ENCODE measurements at places on chromosomes 2 and 18. TPM values are rescaled to one million over a fixed set of nuclear protein-coding genes. Genes with fewer than 3 reads are reported as not detected.

- no peak for DNase-seq
These were observed 73.9 kb upstream of the NRXN1 start for GRCh38 chr2:51105811-51106210.

The LRRC30 gene
- polyA plus RNA-seq = 1.4 TPM

GRCh38 chr2:199764273-199764800 is 86.7 kb downstream of the FTCDNL1 start:
- DNase-seq = no peak

DNA sequence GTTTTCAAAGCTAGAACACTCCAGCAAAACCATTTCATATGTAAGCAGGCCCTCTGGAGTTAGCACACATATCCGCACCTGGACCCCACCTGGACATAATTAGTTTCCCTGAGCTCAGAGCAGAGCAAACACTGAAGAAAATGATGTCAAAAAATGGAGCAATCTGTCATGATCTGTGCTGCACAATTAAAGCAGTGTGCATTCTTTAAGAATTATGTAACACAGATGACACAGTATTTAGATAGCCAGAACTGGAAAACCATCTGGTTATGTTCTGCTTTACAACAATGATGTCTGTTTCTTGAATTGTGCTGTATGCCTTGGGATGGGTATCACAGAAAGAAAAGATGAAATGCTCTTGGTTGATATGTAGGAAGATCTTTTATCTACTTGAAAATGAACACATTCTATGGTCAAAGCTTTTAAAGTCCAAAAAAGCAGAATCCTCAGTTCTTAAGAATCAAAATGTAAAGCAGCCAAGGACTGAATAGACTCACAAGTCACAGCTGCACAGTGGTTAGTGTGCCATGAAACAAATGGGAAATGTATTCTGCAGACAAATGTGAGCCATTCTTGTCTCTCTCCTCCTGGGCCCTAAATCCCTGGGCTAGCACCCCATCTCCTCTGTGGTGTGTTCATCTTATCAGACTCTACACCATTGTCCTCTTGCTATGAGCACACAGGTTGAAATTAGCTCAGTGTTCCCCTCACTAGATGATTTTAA is 36.8 kb downstream of the HRH4 start:
- no peak for DNase-seq

The FABP1 gene
- 17.5 TPM for polyA plus RNA-seq

DNA sequence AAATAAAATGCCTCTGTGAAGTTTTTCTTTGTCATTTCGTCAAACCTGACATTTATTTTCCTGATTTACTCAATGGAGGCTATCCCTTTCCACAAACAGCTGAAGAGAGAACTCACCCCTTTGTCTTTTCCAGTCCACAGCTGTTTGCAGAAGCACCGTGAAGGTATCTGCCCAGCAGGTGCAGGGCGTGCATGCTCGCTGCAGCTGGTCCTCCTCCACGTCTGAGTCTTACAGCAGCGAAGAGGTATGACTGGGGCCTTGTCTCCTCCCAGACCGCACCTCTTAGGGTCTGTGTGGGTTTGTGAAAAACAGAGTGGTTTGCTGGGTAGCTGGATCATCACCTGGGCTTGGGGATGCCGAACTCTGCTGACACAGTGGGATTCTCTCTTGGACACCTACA is 9.7 kb downstream of the SPP2 start:
- no peak for DNase-seq

The IL36A gene
- polyA plus RNA-seq = not detected

DNA sequence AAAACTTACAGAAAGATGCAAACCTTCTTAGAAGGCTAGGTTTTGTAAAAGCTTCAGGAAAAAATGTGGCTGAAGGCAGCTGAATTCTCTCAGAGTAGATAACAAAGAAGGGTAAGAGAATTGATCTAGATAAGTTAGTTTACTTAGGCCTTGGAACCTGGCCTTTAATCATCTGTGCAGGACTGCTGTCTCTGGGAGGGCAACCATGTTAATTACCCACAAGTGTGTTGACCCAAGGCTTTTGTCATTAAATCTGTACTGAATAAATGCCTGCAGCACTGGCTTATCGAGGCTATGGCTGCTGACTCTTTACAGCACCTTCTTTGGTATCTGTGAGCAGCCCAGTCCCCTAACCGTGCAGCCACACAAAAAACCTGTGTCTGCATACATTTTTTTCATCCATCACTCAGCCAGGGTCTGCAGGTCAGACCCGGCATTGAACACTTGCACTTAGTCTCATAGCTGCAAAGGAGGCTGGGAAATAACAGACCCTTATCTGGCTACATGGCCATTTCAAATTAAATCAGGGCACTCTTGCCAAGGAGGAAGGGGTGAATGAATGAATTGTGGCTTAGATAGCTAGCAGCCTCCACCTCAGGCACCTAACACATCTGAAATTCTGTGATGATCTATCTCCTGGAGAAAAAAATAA is 120.2 kb upstream of the MSH2 start:
- no peak for DNase-seq

The CROCC2 gene
- 0.03 TPM for polyA plus RNA-seq

The DSC2 gene
- 10.4 TPM for polyA plus RNA-seq

DNA sequence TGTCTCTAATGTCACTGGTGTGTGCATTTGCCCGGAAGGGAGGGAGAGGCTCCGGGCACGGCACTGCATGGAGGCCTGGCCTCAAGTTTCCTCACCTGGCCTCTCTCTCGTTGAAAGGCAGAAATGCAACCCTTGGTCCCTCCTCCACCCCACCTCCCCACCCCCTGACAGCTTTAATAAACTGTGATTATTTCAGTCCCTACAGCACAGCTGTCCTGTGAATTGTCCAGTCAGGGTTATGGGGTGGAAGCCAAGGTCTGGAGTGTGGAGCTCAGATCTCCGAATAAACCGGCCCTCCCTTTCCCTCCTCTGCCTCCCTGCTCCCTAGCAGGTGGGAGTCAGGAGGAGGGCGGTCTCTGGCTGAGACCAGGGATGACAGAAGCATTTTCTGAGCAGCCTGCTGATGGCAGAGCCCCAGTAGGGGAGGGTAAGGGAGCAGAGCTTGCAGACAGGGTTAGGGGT is 199.2 kb upstream of the SMAD2 start:
- DNase-seq = no peak

DNA sequence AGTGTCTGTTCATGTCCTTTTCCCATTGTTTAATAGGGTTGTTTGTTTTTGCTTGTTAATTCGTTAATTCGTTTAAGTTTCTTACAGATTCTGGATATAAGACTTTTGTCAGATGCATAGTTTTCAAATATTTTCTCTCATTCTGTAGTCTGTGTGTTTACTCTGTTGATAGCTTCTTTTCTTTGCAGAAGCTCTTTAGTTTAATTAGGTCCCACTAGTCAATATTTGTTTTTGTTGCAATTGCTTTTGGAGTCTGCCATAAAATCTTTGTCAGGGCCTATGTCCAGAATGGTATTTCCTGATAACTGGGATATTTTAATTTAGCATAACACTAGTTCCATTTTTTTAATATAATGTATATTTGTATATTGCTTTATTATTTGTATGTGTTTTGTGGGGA is 1380.1 kb downstream of the SUCLG1 start:
- DNase-seq = no peak

DNA sequence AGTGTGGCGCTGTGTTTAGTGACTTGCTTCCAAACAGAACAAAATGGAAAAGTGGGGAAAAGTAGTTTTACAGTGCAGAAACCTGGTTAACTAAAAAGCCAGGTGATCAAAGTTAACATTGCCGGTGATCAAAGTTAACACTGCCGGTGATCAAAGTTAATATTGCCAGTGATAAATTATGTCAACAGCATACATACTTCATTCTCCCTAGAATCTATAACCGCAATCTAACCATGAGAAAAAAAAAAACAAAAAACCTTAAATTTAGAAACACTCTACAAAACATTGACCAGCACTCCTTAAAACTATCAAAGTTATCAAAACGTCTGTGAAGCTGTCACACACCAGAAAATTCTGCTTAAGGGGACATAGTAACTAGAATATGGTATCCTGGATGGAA is 18.6 kb downstream of the MAP4K3 start:
- no peak for DNase-seq

GRCh38 chr2:1272835-1273234 is 140.4 kb upstream of the TPO start:
- DNase-seq = no peak

The CAVIN2 gene
- 43.7 TPM for polyA plus RNA-seq

The TRAK2 gene
- 45.3 TPM for polyA plus RNA-seq

DNA sequence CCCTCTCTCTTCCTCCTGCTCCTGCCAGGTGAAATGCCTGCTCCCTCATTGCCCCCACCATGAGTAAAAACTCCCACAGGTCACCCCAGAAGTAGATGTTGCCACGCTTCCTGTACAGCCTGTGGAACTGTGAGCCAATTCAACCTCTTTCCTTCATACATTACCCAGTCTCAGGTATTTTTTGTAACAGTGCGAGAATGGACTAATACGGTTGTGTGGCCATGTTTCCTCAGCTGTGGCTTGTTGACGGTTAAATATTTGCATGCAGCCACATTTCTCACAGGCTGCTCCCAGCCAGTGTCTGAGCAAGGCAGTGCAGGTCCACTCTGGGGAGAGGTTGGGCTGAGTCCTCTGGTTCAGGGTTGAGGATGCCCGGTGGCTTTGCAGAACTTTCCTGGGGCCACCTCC is 27.8 kb upstream of the COPS8 start:
- DNase-seq = no peak

DNA sequence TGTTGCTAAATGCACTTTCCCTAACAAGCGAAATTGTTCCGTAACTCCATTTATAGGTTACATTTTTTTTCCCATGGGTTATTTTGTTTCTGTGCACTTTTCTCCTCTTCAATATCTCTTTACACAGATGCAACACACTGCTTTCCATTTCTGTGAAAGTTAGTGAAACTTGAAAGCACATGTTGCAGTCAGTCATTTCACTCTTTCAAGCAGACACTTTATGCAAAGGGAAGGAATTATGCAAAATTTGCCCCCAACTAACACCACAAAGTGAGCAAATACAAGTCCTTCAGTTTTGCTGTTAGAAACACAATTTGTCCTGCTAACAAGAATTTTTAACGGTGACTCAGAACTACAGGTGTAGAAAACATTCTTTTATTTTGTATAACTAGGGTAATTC is 124.8 kb downstream of the PTH2R start:
- no peak for DNase-seq

The GRHL1 gene
- 6.0 TPM for polyA plus RNA-seq

DNA sequence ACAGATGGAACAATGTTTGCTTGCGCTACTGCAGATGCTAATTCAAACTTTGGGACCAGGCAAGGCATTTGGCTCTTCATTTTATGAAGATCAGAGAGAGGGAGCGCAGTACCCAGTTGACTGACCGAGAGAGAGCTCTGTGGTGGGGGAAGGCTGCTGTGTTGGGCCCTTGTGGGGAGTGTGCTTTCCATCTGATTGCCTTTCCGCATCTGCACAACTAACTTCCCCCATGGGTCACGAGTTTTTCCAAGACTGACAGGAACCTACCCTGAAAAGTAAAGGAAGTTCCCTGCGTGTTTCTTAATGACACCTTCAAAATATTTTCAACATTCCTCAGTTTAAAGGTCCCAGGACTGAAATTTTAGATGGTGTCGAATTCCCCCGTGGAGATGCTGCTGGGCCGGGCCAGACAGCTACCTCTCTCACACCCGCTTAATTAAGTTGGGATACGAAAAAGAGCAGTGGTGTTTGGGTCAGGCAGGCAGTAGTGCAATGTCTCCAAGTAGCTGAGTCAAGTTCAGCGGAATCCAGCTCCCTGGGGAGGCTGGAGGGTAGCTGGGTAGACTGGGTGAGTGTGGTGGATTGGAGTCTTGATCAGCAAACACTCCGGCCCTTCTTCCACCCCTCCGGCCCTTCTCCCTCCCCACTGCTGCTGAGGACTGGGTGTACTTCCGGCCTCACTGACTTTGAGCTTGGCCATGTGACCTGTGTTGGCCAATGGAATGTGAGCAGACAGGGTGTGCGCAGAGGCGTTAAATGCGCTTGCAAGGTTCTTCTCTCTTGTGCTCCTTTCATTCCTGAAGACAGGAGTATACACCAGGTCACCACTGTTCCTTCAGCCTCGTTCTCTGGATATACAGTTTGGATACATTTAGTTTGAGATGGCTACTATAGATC is 2.3 kb upstream of the ARHGAP25 start:
- DNase-seq = no peak

The CEBPZOS gene
- 60.3 TPM for polyA plus RNA-seq

All from left renal pelvis (tissue), 4 donors.